ENCODE measurements at places on chromosomes 5 and 9.

- DNase-seq: no peak
These were observed 271.6 kb downstream of the RAB3C start for GRCh38 chr5:58854441-58854840.

DNA sequence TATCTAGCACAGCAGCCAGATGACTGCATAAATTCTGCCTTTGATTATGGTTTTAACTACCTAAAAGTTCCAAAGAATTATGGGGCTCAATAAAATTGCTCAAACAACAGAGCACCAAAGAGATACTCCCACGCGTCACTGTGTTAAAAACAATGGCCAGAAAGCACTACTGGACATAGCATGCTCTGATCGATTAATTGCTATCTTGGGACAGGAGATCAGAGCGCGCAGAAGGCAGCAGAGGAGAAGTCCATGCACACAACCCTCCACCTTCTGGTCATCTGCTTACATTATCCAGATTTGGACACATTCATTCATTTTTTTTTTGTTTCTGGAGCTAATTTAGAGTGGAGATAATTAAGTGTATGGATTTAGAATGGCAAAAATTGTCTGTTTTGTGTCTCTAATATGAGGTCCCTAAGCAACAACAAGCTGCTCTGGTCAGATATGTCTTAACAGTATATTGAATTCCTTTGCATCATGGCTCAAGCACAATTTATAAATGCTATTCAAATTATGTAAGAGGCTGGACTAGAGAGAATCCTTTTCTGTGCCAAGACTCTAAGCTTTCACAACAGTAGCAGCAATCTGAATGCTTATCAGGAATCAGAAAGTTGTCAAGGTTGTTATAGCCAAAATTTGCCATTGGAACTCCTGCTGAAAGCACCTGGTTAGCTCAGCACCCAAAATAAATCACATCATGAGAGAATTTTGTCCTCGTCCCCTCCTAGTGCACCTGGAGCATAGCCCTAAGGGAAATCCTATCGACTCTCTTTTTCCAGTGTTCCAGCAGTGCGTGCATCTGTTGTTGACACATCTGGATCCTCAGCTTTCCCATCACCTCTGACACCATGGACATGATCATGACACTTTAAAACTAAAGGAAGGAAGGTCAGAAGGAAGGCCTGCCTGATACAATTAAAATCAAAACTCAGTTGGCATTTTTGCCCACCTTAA, 98.6 kb upstream of the HMHB1 start:
- no peak for DNase-seq

DNA sequence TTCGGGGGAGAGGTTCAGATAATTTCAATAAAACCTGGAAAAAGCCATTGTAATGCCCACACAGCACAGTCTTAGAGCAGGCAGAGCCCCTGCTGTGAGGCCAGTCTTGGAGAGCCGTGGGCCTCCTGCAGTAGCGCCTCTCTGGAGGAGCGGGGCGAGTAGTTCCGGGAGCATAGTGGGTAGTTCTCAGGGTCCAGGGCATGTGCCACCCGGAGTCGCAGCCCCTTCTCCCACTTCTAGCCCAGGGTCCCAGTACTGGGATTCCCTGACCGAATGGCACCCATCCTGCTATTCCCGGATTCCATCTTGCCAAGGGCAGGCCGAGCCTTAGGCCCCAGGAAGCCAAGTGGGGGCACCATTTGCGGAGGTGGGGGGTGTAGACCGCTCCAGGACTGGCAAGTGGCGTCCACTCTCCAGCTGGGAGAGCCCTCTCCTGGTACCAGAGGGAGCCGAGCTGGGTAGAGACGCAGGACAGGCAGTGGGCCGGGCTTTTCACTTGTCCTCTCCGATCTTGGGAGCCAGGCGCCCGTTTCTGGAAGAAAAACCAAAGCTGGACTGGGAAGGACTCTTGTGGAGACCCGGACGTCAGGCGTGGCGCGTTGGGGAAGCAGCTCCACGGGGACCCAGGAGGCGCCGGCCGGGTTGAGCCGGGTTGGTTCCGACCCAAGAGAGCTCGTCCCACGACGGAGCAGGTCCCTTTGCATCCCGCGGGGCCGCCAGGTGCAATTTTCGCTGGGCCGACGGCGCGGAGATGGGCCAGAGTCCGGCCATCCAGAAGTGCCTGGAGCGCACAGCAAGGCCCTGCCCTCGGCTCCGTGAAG, 12.1 kb downstream of the PROP1 start:
- DNase-seq: no peak

DNA sequence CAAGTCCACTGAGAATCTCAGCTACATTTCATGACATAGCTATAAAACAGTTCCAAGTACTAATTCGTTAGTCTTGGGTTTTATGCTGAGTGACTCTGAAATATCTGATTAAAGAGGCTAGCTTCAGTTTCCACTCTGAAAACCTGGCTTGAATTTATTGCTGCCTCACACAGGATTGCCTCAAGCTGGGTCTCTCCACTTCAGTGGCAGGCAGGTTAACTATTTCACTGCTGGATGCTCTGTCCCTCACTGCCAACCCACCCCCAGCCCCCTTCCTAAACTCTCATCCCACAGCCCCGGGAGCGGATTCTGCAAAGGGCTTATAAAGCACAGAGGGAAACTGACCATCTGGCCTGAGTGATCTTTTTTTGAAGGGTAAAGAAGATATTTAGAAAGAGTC, 318.3 kb downstream of the MLLT3 start:
- peak; percentile 35 for DNase-seq

GRCh38 chr9:24044576-24044975, 218.5 kb upstream of the ELAVL2 start:
- DNase-seq: no peak

- no peak for DNase-seq
These were observed 461.4 kb upstream of the ST8SIA4 start for GRCh38 chr5:101364469-101364868.

GRCh38 chr5:127988146-127988760, 95.3 kb upstream of the SLC12A2 start:
- no peak for DNase-seq

- peak; percentile 49 for DNase-seq
These were observed 11.3 kb downstream of the RGS14 start for GRCh38 chr5:177368869-177369644.

DNA sequence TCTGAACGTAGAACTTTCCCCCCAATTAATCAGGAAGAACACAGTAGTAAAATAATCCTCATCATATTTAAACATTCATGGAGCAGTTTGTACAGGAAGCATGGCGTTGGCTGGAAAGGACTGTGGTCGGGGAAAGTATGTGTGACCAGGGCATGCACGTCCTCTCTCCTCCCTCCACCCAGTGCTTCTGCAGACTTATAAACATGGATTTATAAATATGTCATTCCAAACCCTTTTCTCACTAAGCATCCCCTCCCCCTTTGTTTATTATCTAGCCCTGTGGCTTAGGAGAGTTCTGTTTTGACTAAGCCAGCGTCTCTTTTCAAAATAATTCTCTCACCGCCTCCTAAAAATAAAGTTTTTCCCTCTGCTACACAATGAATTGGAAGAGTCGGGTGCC, 70.4 kb upstream of the DAP start:
- no peak for DNase-seq

DNA sequence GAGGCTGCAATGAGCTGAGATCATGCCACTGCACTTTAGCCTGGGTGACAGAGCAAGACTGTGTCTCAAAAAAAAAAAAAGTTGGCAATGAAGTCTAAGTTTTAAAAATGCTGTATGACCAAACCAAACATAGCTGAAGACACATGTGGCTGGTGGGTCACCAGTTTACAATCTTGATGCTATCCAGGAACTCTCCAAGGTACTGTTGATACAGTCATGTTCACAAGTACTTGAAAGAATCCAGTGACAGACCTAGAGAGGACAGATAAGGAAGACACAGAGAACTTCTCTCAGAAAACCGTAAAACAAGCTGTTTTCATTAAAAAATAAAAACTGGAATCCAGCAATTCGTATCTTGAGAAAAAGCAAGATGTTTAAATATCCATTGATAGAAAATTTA, 95.7 kb downstream of the ACTBL2 start:
- DNase-seq: no peak

- DNase-seq: no peak
These were observed 213.2 kb downstream of the TRIO start for GRCh38 chr5:14356305-14356704.

DNA sequence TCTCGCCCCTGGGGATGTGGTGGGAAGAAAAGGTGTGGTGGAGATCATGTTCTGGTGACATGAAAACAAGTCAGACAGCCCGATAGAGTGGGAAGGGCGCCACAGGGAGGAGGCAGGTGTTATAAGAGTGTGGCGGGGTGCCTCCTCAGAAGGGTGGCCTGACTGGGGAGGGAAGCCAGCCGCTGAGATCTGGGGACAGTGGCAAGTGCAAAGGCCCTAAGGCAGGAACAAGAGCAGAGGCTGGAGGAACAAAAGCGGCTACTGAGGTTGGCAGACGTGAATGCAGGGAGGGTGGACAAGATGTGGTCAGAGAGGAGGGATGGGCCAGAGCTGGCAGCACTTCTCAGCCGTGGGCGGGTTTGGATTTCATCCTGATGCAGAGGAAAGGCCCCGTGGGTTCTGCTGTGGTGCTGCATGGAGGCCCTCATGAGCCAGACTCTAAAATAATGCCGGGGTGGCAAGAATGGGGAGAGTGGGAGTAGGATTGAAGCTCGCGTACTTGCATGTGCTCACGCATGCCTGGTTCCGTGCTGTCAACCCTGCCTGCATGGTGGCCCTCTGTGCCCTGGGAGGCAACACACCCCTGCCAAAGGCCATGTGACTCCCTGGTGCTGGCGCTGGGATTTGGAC, 89.2 kb downstream of the MVB12B start:
- no peak for DNase-seq

DNA sequence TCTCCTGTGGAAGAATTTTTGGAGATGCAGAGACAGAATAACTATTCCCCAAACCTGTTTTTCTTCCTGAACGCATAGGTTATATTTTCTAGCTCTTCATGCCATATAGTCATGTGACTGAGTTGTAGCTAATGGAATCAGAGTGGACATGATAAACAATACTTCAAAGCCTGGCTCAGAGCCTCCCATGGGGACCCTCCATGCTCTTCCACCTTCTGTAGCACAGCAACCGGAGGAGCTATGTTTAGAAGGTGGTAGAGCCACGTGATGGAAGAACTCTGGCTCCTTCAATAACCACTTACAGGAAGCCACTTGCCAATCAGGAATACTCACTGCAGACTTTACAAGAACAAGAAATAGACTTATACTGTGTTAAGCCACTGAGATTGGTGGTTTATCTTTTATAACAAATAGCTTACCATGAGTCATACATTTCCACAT, 39.2 kb downstream of the NADK2 start:
- DNase-seq: no peak

DNA sequence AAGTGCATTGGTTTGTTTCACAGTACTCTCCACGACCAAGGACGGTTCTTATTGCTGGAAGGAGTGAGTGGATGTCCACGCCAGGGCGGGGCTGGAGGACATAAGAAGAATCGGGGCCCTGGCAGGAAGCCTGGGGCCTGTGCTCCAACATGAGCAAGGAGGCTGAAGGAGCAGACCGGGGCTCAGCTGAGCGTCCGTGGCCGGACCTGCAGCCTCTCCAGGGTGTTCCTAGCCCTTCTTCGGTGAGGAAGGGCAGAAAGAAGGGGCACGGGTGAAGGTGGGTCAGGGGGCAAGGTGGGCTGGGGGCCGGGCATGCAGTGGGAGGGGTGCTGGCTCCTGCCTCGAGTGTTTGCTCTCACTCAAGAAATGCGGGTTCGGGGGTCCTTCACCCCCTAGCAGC, 18.1 kb downstream of the FAM78A start:
- no peak for DNase-seq

DNA sequence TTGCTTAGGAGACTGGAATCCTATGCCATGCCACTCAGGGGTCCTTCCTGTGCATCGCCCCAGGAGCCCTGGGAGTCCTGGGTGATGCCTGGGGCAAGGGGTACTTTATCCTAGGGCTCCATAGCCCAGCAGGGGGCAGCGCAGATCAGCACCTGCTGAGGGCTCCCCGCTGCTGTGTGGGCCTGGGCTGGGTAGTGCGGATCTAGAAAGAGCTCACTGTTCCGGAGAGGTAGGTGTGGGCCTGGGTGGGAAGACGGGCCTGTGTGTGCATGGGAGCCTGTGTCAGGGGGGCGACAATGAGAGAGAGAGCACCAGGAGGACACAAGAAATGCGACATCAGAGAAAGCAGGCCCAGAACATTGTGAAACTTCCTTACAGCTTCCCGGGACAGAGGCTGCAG, 11.4 kb upstream of the DAB2IP start:
- DNase-seq: peak; percentile 77

DNA sequence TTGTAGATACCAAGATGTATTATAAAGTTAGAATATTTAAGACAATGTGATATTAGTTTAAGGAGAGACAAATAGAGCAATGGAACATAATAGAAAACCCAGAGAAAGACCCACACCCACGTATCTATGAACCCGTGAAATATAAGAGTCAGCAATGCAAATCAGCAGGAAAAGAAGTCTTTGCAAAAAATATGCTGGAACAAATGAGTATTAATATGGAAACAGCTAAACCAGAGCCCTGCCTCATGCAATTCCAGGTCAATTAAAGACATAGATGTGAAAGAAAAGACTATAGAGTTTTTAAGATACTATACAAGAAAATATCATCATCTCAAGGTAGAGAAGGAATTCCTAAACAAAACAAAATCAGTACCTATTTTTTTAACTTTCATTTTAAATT, 23.1 kb upstream of the IL3 start:
- DNase-seq: no peak

DNA sequence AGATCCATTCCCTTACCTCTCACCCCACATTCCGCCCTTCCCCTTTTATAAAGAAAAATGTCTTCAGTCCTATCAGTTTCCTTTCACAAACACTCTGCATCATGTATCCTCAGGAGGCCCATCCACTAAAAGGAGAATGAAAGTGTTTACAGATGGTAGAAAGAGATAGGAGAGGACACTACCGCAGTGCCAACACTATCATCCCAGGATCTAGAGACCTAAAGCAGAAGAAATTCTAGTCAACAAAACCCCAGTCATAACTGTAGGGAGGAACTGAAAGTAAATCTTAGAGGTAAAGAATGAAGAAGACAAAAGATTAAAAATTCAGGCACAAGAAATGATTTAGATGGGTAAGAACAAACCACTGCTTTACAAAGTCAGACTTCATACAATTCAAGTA, 114.1 kb downstream of the MLLT3 start:
- DNase-seq: no peak

DNA sequence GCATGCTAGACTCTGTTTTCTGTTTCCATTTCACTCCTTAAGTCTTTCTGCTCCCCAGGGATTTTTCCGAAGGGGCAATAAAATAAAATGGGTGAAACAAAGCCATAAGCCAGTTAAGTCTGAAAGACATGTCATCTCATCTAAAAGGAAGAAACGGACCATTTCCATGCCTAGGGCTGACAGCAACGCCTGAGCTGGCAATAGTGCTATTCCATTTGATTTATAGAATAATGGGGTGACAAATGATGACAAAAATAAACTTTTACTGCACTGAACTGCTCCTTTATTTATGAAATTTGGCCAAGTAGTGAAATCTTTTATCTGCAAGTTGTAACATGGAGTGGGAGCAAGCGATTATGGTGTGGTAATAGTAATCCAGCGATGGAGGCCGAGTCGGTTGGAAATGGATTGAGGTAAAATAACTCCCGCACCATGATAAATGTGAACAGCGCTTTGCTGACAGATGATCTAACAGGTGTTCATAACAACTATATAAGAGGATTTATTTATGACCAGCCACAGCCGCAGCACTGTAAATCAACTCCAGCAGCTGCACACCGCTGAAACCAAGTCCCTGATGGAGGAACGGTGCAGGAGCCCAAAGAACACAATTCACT, 219.8 kb upstream of the TBCA start:
- no peak for DNase-seq

- no peak for DNase-seq
These were observed 141.3 kb downstream of the PSAT1 start for GRCh38 chr9:78438211-78438610.
